T-helper 2 cell treated with Interferon-gamma antibody and Interleukin-4, amounts not matched to agents 5 μg/mL and 100 μg/mL, for 36 hours (primary cell): ENCODE measurements at places on chromosomes 12 and 14.
A peak's percentile ranks its signal among the peaks of the same experiment; 100 is the strongest.

DNA sequence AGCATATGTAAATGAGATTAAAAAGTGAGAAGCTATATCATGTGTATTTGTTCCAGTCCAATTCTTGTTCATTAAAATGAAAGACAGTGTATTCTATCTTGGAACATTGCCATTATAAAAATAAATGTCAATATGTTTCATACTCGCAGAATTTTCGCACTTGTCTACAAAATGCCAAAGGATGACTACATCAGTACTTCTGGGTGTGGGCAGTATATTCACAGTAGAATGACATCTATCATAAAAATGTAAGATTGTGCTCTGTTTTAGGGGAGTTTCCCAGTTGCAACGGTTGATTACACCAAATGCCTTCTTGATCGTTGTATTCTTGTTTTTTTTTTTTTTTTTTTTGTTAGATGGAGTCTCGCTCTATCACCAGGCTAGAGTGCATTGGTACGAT is 292.3 kb upstream of the E2F7 start:
- H3K4me3 ChIP-seq: no peak overlapping the region
- H3K4me1 ChIP-seq: no peaks in the 10 kb centered on the region
- no peaks in the 10 kb centered on the region for H3K36me3 ChIP-seq

GRCh38 chr14:89004166-89004565 is 179.7 kb downstream of the TTC8 start:
- H3K36me3 ChIP-seq: no peaks in the 10 kb centered on the region
- H3K27me3 ChIP-seq: no peaks in the 10 kb centered on the region
- DNase-seq: no peak
- H3K4me3 ChIP-seq: no peak overlapping the region
- H3K4me1 ChIP-seq: no peaks in the 10 kb centered on the region
- no peak overlapping the region for H3K27ac ChIP-seq

GRCh38 chr12:19443585-19443984 is 4.3 kb downstream of the AEBP2 start:
- H3K4me1 ChIP-seq: peaks cover 30% of the 10 kb centered on the region
- H3K36me3 ChIP-seq: peaks cover 41% of the 10 kb centered on the region
- no peak overlapping the region for H3K27ac ChIP-seq
- no peaks in the 10 kb centered on the region for H3K27me3 ChIP-seq

GRCh38 chr12:110576504-110576903 is 6.6 kb downstream of the PPTC7 start:
- DNase-seq: no peak
- H3K4me1 ChIP-seq: peaks cover 58% of the 10 kb centered on the region
- H3K36me3 ChIP-seq: peaks cover 42% of the 10 kb centered on the region
- H3K27me3 ChIP-seq: no peaks in the 10 kb centered on the region

DNA sequence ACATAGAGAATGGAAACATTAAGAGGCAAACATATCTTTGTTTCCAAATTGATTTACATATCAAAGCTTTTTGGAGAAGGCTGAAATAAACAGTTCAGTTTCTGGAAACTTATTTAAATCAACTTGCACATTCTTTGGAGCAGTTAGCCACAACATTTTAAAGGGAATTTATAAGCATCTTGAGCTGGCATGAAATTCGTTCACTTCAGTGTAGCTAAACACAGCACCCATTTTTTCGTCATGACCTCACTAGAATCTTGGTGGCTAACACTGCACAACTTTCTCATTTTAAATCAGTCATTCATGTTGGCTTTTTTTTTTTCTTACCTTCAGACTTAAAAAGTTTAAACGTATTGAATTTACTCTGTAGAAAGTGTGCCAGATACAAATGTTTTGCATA is 1139.9 kb upstream of the FLRT2 start:
- H3K4me3 ChIP-seq: no peak overlapping the region
- DNase-seq: no peak
- no peaks in the 10 kb centered on the region for H3K27me3 ChIP-seq

DNA sequence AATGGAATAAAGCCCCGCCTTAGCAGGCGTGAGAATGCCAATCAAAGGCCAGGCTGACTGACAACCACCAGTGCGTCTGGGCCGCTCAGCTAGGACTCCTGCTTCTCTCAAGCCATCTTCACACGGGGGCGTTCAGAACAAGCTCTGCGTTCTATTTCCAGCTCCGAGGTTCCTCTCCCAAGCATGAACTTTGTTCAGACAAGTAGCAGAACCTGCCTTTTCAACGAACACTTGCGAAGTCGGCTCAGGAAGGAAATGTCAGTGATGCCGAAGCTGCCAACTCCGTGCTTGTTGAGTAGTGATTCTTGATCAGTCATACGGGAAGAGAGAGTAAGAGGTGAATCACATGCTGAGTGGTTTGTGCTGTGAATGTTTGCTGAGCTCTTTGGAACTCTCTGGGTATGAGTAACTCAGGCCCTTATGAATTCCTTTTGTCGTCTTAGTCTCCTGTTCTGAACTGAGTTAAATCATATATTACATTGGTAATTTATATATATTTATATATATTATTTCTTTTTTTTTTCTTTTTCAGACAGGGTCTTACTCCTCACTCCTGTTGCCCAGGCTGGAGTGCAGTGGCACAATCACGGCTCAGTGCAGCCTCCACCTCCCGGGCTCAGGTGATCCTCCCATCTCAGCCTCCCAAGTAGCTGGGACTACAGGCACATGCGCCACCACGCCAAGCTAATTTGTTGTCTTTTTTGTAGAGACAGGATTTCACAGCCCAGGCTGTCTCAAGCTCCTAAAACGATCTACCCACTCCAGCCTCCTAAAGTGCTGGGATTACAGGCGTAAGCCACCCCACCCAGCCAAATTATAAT is 29.4 kb upstream of the BCL7A start:
- DNase-seq: peak; percentile 78
- peaks cover 8% of the 10 kb centered on the region for H3K4me1 ChIP-seq
- no peak overlapping the region for H3K4me3 ChIP-seq
- peak overlapping the region; percentile 41 for H3K27ac ChIP-seq
- peaks cover 5% of the 10 kb centered on the region for H3K27me3 ChIP-seq

GRCh38 chr12:27198036-27198435 is 46.0 kb upstream of the STK38L start:
- no peak for DNase-seq
- H3K27ac ChIP-seq: no peak overlapping the region
- H3K36me3 ChIP-seq: no peaks in the 10 kb centered on the region

- peaks cover 35% of the 10 kb centered on the region for H3K4me1 ChIP-seq
- H3K27ac ChIP-seq: no peak overlapping the region
- H3K36me3 ChIP-seq: peaks cover 33% of the 10 kb centered on the region
- H3K27me3 ChIP-seq: peaks cover 8% of the 10 kb centered on the region
Measured at GRCh38 chr12:19675361-19675760, 236.1 kb downstream of the AEBP2 start.

GRCh38 chr12:110776410-110776809 is 33.7 kb upstream of the PPP1CC start:
- peak; percentile 83 for DNase-seq
- H3K4me1 ChIP-seq: peaks cover 52% of the 10 kb centered on the region
- peak overlapping the region; percentile 88 for H3K27ac ChIP-seq
- H3K36me3 ChIP-seq: peaks cover 1% of the 10 kb centered on the region

DNA sequence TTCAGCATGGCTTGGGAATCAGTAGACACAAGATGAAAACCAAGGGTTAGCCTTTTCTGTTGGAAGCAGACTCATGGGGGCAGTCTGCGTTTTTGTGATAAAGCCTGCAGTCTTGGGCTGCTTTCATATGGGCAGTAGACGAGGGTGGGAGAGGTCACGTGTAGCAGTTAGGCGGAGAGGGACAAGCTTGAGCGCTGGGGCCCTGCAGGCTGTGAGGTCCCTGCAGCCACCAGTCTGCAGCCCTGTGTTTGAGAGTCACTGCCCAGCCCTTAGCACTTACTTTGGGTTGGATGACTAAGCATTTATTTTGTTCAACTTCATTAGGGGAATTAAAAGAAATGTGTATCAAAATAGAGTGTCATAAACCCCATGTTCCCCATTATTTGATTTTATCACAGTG is 37.2 kb downstream of the EP400 start:
- H3K27me3 ChIP-seq: no peaks in the 10 kb centered on the region
- DNase-seq: no peak
- no peak overlapping the region for H3K27ac ChIP-seq
- no peaks in the 10 kb centered on the region for H3K4me1 ChIP-seq
- peaks cover 24% of the 10 kb centered on the region for H3K36me3 ChIP-seq

DNA sequence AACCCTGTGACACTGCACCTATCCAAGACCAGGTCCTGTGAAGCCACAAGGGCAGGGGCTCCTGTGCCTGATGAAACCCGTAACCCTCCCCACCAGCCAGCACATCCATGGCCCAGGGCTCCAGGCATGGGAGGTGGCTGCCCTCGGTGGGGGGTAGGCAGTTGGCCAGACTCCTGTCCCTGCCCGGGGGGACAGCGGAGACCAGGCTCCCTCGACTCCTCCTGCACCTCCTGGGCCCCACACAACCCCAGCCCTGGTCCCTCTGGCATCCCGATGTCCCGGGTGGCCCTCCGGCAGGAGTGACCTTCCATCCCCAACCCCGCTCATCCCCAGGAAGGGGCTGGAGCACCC is 11.4 kb downstream of the AKT1 start:
- no peak for DNase-seq
- H3K36me3 ChIP-seq: no peaks in the 10 kb centered on the region
- no peaks in the 10 kb centered on the region for H3K27me3 ChIP-seq
- no peak overlapping the region for H3K4me3 ChIP-seq
- H3K27ac ChIP-seq: no peak overlapping the region
- H3K4me1 ChIP-seq: no peaks in the 10 kb centered on the region

GRCh38 chr12:16229676-16230075 is 47.8 kb downstream of the SLC15A5 start:
- no peak overlapping the region for H3K27ac ChIP-seq
- no peak overlapping the region for H3K4me3 ChIP-seq
- no peaks in the 10 kb centered on the region for H3K4me1 ChIP-seq

DNA sequence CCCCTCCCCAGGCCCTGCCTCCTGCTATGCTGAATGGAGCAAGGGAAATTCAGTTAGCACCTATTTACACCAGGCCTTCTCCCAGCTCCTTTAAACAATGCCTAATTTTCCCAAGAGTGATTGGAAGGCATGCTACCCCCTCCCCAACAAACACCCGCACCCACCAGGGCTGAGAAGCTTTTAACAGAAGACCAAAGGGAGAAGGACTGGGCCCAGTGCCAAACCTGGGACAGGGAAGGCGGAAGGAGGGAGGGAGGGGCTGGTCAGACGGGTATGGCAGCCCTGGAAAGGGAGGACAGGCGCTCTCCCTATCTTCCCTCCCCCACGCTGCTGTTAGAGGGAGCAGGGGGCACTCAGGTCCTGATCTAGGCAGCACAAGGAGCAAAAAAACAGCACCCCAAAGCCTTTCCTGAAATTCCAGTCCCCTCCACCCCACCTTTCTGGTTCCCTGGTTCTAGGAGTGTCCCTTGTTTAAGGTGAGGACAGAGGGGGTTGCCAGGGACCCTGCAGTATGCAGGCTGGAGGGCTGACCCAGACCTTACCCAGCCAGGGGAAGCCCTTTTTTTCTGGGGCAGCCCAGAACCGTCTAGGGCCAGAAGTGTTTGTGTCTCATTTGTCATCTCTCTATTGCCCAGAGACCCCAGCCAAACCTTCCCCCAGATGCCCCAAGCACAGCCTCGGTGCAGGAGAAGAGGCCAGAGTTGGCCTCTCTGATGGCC is 2.4 kb upstream of the KRT8 start:
- no peak for DNase-seq
- H3K27ac ChIP-seq: no peak overlapping the region
- peaks cover 9% of the 10 kb centered on the region for H3K4me1 ChIP-seq
- no peak overlapping the region for H3K4me3 ChIP-seq
- peaks cover 3% of the 10 kb centered on the region for H3K27me3 ChIP-seq

- H3K27me3 ChIP-seq: peaks cover 34% of the 10 kb centered on the region
- no peak overlapping the region for H3K4me3 ChIP-seq
- H3K36me3 ChIP-seq: no peaks in the 10 kb centered on the region
- peaks cover 2% of the 10 kb centered on the region for H3K4me1 ChIP-seq
- no peak overlapping the region for H3K27ac ChIP-seq
- no peak for DNase-seq
Measured at GRCh38 chr12:12210983-12211382, 55.9 kb downstream of the LRP6 start.

- no peaks in the 10 kb centered on the region for H3K36me3 ChIP-seq
- H3K4me1 ChIP-seq: peaks cover 10% of the 10 kb centered on the region
- no peak overlapping the region for H3K4me3 ChIP-seq
- no peak overlapping the region for H3K27ac ChIP-seq
Measured at GRCh38 chr14:53306911-53307310, 153.8 kb upstream of the DDHD1 start.

GRCh38 chr12:2485681-2486080 is 309.1 kb upstream of the FKBP4 start:
- no peak overlapping the region for H3K27ac ChIP-seq
- no peaks in the 10 kb centered on the region for H3K27me3 ChIP-seq
- no peaks in the 10 kb centered on the region for H3K36me3 ChIP-seq
- no peak overlapping the region for H3K4me3 ChIP-seq
- DNase-seq: no peak

DNA sequence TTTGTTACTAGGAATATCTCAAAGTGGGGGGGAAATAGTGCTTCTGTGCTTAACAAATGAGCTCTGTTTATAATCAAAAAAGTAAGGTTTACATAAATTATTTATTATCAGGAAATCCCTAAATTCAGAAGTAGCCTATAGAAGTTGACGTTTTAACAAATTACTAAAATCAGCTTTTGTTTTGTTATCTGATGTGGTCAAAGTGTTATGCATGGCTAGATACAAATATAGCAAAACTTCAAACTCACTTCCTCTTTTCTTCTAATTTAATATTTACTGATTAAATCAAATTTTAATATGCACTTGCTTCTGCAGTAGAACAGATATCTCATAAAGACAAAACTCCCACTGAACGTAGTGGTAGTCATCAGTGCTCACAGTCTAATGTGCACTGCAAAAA is 47.5 kb downstream of the GARIN6 start:
- no peaks in the 10 kb centered on the region for H3K36me3 ChIP-seq
- H3K4me3 ChIP-seq: no peak overlapping the region
- H3K27ac ChIP-seq: no peak overlapping the region
- DNase-seq: no peak
- H3K4me1 ChIP-seq: no peaks in the 10 kb centered on the region
- H3K27me3 ChIP-seq: no peaks in the 10 kb centered on the region

GRCh38 chr12:54189198-54189539 is 384 bp upstream of the SMUG1 start:
- H3K36me3 ChIP-seq: peaks cover 2% of the 10 kb centered on the region
- peaks cover 30% of the 10 kb centered on the region for H3K27me3 ChIP-seq
- H3K4me3 ChIP-seq: peak overlapping the region; percentile 89
- DNase-seq: no peak
- H3K27ac ChIP-seq: peak overlapping the region; percentile 21

- H3K4me3 ChIP-seq: no peak overlapping the region
- no peaks in the 10 kb centered on the region for H3K4me1 ChIP-seq
- no peaks in the 10 kb centered on the region for H3K27me3 ChIP-seq
- no peak for DNase-seq
- H3K36me3 ChIP-seq: no peaks in the 10 kb centered on the region
- no peak overlapping the region for H3K27ac ChIP-seq
Measured at GRCh38 chr12:54169036-54169435, 19.7 kb downstream of the SMUG1 start.

- peak within 1 kb of the TSS; percentile 96 for H3K4me3 ChIP-seq
- peak within 1 kb of the TSS; percentile 90 for H3K27ac ChIP-seq
- peaks cover 76% of the 10 kb centered on the region for H3K27me3 ChIP-seq
- H3K4me1 ChIP-seq: peaks cover 21% of the 10 kb centered on the region
- DNase-seq: peak; percentile 41
Measured at GRCh38 chr12:29148911-29149690, at the start of gene FAR2. TSS of gene FAR2 (plus strand) at chr12:29149278. CDS start at chr12:29270450, 121,172 bp downstream.

GRCh38 chr12:130504840-130505175 is 167.1 kb downstream of the PIWIL1 start:
- no peak overlapping the region for H3K4me3 ChIP-seq
- no peaks in the 10 kb centered on the region for H3K36me3 ChIP-seq
- no peak overlapping the region for H3K27ac ChIP-seq
